Left renal cortex interstitium (tissue), 4 donors: ENCODE measurements at places on chromosomes 16 and 17.

DNA sequence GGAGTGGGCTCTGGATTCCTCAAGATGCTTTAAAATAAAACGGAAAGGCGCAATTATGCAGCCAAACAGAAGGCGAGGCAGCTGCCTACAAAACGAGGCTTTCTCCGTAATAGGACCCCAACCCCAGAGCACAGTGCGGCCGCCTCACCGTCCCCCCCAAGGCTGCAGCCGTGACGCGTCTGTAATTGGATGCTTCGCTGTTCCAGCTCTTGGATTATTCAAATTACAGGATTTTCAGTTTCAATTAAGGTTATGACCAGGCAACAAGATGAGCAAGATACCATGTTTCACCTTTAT is 37.3 kb upstream of the ABR start:
- no peak for DNase-seq

- DNase-seq: no peak
Observed at GRCh38 chr17:13008461-13008860, 9.4 kb downstream of the ELAC2 start.

DNA sequence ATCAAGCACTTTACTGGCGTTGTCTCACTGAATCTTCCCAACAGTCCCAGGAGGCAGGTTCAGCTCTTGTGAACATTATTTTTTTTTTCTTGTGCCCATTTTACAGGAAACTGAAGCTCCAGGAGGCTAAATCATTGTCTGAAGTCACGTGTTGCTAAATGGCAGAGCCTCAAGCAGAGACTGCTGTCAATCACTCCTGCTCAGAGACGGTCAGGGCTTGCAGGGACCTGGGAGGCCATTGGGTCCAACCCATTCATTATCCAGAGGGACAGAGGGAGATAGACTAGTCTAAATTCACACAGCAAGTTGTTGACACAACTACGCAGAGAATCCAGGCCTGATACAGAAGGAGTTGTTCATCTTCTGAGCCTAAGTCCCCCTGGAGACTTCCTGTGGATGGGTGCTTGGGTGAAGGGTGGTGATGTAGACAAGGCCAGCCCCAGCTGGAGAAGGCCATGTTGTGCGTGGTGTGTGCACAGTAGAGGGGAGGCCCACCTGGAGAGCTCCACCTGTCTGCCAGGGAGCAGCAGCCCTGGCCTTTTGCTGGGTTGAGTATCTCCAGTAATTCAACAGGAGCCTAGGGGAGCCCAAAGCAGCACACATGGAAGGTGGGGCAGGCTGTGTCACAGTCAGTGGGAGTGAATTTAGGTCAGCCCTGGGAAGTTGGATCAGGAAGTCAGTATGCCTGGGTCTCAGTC is 24.3 kb upstream of the C1QL1 start:
- DNase-seq: no peak

GRCh38 chr16:29649588-29650494 is 13.2 kb upstream of the SPN start:
- no peak for DNase-seq

- no peak for DNase-seq
Observed at GRCh38 chr17:3511852-3512504, 36.2 kb downstream of the ASPA start.

- no peak for DNase-seq
Observed at GRCh38 chr16:2515180-2515851, 1.6 kb downstream of the ATP6V0C start.

GRCh38 chr17:82718986-82719685 is 2.6 kb downstream of the FN3KRP start:
- DNase-seq: no peak

DNA sequence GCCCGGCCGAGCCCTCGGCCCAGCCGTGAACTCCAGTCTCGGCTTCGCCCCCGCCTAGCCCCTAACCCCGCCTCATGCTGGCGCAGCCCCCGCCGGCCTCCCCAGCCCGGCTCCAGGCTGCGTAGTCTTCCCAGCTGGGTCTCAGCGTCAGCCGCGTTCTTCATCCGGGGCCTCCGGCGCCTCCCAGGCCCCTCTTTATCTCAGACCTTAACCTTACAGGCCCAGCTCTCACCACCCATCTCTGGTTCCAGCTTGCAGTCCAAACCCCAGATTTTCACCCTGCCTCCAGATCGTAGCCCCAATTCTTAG is at the start of gene PROCA1:
Gene PROCA1 (minus strand): TSS at position 166 of the 309 bp plus-strand sequence. CDS start 228 bp downstream, outside the sequence.
- no peak for DNase-seq

DNA sequence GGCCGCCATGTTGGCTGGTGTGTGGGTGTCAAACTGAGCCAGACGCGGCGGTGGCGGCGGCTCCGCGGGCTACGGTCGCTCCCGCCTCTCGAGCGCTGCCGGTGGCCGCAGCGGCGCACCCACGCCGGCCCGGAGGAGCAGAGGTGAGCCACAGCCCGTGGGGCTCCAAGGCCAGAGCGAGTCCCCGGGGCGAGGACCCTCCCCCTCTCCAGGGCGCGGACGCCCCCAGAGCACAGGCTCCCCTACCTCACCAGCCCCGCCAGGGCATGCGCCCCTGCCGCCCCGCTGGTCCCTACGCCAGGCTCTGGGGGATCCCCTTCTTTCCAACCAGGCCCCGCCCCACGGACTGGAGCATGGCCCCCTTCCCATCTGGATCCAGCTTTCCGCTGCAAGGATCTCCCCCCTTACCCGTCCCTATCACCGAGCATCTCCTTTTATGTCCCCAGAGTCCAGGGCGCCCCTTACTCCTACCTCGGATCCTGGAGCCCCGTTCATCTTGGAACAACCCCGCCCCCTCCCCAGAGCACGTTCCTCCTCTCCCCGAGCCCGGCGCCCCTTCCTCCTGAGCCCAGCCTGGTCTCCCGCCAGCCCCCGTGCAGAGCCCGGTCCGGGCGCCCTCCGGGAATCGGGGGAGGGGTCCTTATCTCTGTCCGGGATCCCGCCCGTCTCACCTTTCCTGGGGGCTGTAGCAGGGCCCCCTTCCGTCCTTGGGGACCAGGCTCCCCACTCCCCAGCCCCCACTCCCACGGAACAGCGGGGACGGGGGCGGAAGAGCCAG is 412 bp downstream of the EPN2 start:
- DNase-seq: no peak

DNA sequence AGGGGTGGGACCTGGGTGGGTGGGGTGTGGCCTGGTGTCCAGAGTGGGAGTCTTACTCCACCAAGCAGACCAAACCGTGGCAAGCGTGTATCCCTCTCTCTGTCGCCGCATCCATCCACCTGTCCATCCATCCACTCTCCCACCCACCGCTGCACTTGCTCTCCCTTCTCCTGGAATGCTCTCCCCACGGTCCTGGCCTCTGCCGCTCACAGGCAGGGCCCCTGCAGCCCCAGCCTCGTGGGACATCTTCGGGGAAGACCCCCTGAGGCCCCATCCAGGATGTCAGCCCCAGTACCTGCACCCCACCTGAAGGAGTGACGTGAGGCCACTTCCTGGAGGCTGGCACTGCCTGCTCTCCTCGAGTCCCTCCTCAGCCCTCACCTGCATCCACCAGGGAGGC is 189.5 kb upstream of the GSE1 start:
- DNase-seq: no peak

GRCh38 chr16:84557504-84557903 is 53.0 kb upstream of the MEAK7 start:
- no peak for DNase-seq

- no peak for DNase-seq
Observed at GRCh38 chr17:63477480-63478440, 899 bp downstream of the ACE start.

DNA sequence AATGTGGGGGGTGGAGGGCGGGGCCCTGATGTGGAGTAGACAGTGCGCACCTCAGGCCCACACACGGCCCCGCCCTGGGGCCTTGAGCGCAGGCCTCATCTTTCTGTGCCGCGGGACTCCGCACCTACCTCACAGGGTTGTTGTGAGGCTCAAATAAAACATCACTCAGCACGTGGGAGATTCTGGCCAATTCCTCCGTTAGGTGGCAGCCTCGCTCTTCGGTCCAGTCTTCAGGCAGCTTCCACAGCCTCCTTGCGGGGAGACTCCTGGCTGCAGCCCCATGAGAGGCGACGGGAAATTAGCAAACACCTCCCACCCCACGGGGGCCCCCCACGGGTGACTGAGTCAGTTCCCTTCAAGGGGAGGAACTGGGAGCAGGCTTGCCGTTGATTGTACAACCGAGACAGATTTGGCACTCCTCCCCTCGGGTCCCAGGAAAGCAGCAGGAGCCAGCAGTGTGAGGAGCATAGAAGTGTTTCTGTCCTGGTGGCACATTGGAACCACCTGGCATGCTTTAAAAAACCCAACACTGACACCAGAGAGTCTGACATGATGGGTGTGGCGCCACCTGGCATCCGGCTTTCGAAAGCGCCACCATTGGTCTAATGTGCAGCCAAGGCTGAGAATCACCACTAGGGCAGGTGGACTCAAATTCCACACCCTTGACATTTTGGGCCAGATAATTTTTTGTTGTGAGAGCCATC is 7.6 kb downstream of the MRM1 start:
- no peak for DNase-seq

GRCh38 chr17:73630531-73630930 is 13.7 kb downstream of the SDK2 start:
- no peak for DNase-seq

DNA sequence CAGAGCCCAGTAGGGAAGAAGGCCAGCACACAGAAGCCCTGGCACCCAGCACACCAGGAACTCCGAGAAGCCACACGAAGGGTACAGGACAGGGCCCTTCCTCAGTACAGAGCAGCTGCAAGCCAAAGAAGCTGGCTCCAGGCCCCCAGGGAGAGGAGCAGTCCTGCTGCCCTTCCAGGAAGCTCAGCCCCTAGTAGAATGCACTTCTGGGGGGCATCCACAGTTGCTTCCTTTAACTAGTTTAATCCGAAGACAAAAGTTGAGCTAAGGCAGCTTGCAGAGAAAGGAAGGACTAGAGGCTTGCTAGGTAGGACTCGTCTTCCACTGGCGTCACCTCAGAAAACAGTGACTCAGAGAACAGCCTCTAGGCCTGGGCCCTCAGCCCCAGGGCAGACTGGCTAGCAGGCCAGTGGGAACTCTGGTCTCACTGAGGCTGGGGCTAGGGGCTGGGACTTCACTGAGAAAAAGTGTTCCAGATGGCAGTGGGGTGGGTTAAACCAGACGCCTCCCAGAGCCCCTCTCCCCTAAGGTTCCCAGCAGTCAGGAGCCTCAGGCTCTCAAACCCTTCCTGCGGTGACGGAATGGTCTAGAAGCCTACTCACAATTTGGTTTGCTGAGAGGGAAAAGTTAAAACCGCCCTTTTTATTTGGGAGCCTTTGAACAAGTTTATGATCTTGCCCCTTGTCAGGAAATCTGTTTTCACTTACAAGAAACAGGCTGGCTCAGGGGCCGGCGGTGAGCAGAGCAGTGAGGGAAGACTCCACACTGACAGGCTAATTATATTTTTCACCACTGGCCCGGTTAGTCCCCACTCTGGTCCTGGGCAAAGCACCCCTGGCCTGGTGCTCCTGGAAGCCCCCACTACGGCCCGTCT is 41.4 kb downstream of the ACTG1 start:
- DNase-seq: no peak

GRCh38 chr17:40671282-40671681 is 6.3 kb upstream of the KRT222 start:
- DNase-seq: no peak

- DNase-seq: no peak
Observed at GRCh38 chr17:72401883-72402726, 281.3 kb downstream of the SOX9 start.

GRCh38 chr16:88200896-88201185 is 181.9 kb upstream of the ZNF469 start:
- DNase-seq: no peak

GRCh38 chr16:17590711-17591654 is 120.2 kb upstream of the XYLT1 start:
- no peak for DNase-seq

DNA sequence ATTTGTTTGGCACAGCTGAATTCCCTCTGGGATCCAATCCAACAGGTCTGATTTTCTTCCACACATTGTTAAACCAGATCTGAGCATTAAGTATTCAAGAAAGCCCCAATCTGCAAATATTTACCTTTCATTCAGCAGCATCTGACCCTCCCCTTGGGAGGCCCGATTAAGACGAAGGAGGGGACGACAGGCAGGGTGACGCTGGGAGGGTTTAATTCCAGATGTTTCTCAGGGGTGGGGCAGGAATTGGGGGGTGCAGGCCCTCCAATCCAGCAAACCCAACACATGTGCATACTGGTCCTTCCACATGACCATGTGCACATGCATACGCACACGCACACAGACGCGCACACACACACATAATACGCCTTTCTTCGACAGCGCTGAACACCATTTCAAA is 240.5 kb downstream of the GSG1L start:
- no peak for DNase-seq

GRCh38 chr16:29845656-29846055 is 17.4 kb downstream of the CDIPT start:
- no peak for DNase-seq

DNA sequence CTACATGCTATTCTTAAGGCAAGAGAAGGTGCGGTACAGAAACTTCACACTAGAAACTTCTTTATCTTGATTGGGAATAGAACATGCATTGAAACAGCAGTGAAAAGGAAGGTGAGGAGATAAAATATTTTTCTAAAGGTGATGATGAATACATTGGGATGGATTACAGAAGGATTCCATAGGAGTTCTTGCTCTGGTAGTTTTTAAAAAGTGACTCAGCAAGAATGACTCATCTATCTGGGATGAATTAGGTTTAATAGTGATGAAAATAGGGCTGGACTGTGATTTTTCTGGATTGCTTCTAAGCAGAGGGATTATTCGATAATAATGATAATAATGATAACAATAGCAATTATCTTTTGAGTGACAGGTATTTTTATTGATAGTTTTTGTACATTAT is 65.6 kb upstream of the HS3ST4 start:
- no peak for DNase-seq

DNA sequence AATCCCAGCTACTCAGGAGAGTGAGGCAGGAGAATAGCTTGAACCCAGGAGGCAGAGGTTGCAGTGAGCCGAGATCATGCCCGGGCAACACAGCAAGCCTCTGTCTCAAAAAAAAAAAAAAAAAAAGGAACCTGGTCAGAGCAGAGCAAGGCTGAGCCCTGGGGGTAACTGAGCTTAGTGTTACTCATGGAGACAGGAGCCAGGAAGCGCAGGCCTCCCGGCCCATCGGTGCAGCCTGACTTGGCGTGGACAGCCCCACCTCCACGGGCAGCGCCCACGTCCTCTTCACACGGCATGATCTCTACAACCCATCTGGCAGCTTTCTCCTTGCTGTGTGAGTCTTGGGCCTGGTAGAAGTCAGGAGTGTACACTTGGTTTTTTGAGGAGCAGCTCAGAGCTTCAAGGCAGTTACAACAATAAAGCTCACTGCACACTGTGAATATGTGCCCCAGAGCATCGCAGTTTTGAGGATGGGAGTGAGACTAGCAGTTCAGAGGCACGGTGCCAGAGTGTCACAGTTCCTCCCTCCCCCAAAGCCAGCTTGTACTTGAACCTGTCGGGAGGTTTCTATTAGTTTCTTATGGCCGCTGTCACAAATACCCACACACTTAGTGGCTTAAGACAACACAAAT is 129.9 kb downstream of the RAP1GAP2 start:
- no peak for DNase-seq

- DNase-seq: no peak
Observed at GRCh38 chr17:48143629-48144028, 36.1 kb downstream of the SNX11 start.

- DNase-seq: peak; percentile 32
Observed at GRCh38 chr16:3819746-3820724, 60.5 kb downstream of the CREBBP start.

GRCh38 chr16:76222087-76222486 is 55.1 kb upstream of the CNTNAP4 start:
- DNase-seq: no peak
